Activated CD4-positive, alpha-beta memory T cell treated with anti-CD3 and anti-CD28 coated beads for 36 hours (primary cell): ENCODE measurements at places on chromosomes 1 and 21. TPM values are rescaled to one million over a fixed set of nuclear protein-coding genes. Genes with fewer than 3 reads are reported as not detected.

Gene S100A1
- total RNA-seq, result not detected

Gene GPR161
- total RNA-seq, result 0.97 TPM

Gene LYSMD1
- 1.8 TPM for total RNA-seq

Gene OPTC
- not detected for total RNA-seq

Gene ENAH
- 0.80 TPM for total RNA-seq

Gene RGSL1
- total RNA-seq, result not detected

Gene SETD4
- 13.5 TPM for total RNA-seq

Gene GJA9
- not detected for total RNA-seq

Gene CFAP45
- total RNA-seq, result 2.1 TPM

Gene MORC3
- 27.7 TPM for total RNA-seq

Gene ASCL5
- not detected for total RNA-seq

Gene PYHIN1
- total RNA-seq, result 12.2 TPM

Gene RNU1-2
- 1,409 TPM for total RNA-seq

Gene HJV
- not detected for total RNA-seq

Gene LAX1
- 14.0 TPM for total RNA-seq

Gene CD1E
- not detected for total RNA-seq
